ENCODE measurements at places on chromosomes 13 and 19. TPM values are rescaled to one million over a fixed set of nuclear protein-coding genes. Genes with fewer than 3 reads are reported as not detected.
A peak's percentile ranks its signal among the peaks of the same experiment; 100 is the strongest.

ZNF599 gene
- total RNA-seq = 3.9 TPM

ZNF578 gene
- not detected for total RNA-seq

WIZ gene
- total RNA-seq = 52.4 TPM

C19orf73 gene
- total RNA-seq = 1.6 TPM

KLF12 gene
- total RNA-seq = 29.0 TPM

PCDH9 gene
- 10.1 TPM for total RNA-seq

FREM2 gene
- 0.07 TPM for total RNA-seq

TMEM59L gene
- total RNA-seq = 4.4 TPM

KANK3 gene
- 1.2 TPM for total RNA-seq

RUVBL2 gene
- total RNA-seq = 72.5 TPM

ZNF415 gene
- 6.2 TPM for total RNA-seq

DNA sequence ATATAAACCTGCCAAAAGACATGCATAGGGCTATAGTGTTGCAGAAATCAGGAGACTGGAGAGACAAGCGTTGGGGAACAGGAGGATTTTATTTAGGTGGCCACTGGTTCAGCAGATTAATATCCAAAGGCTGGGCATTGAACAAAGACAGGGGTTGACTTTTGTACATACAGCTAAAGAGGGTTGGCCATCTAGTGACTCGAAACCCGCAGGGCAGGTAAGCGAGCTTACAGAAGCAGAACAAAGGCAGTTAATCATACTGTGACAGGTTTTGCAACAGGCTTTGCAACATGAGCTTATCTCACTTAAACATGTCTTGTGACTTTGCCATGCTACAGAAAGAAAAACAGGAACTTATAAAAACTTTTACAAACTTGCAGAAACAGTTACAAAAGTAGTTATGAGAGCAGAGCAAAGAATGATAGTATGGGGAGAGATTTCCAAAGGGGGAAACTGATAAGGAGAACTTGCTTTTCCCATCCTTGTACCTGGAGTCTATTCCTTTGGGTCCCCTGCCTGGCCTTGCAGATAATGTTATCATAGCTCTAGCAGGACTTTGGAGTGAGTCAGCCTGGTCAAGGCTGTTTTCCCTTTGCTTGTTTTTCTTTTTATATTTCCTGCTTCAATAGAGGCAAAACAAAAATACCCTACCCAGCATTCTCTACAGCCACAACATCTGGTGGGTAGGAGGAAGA is 234.2 kb downstream of the PCDH17 start:
- DNase-seq = no peak
- no peaks in the 10 kb centered on the region for H3K36me3 ChIP-seq
- H3K27ac ChIP-seq = no peak overlapping the region
- H3K27me3 ChIP-seq = no peaks in the 10 kb centered on the region

DNA sequence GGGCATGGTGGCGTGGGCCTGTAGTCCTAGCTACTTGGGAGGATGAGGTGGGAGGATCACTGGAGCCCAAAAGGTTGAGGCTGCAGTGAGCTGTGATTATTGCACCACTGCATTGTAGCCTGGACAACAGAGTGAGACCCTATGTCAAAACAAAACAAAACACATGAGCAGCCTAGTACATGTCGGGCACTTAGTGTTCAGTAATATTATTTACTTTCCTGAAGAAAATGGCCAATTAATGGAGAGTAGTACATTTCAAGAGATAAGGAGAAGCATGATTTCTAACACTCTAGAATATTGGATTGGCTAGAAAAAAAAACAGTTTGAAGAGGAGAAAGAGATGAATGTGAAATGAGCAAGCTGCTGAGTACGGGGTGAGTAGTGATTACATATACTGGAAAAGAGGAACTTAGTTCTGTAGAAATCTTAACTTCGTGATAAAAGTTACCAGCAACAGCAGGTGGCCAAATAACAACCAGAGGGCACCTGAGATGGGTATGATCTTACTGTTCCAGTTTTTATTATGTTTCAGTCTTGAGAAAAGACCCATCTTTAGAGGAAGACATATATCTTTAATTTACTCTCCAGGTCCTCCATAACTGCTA is 36.2 kb downstream of the SPATA13 start:
- no peaks in the 10 kb centered on the region for H3K4me1 ChIP-seq
- no peaks in the 10 kb centered on the region for H3K36me3 ChIP-seq
- H3K4me3 ChIP-seq = no peak overlapping the region
- no peak overlapping the region for H3K27ac ChIP-seq
- no peaks in the 10 kb centered on the region for H3K27me3 ChIP-seq

GRCh38 chr19:547117-547516 is 3.3 kb downstream of the GZMM start:
- H3K27ac ChIP-seq = no peak overlapping the region
- no peaks in the 10 kb centered on the region for H3K27me3 ChIP-seq
- DNase-seq = no peak

DNA sequence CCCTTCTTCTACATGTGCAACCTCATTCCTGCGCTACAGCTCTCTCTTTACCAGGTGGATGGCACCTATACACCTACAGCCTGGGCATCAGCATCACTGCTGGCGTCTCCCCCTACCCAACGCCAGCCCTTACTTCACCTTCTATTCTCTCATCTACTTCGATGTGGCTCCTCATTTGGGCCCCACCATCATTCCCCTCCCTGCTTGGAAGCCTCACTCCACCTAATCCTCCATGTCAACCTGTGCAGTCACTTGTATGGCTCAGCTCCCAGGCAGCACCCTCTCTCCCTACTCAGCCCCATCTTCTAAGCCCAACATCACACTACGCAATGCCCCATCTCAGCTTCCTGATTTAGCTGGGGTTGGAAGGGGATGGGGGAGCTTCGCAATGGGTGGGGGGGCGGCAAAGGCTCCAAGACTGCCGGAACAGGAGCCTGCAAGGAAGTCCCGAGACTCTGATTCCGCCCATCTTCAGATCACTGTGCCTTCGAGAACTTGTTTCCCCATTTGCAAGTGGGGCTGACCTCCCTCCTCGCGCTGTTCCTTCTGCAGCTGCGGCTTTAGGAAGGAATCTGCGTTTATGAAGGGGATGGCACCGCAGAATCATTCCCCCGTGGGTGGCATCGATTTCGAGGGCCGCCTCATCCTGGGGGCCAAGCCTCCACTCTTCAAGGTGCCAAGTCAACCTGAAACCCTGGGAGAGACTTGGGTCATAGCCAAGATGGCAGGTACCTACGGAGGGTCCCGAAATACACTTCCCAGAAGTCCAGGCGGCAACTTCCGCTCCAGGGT is 913 bp downstream of the MZF1 start:
- H3K27ac ChIP-seq = peak overlapping the region; percentile 99
- H3K4me1 ChIP-seq = peaks cover 32% of the 10 kb centered on the region
- peak; percentile 41 for DNase-seq
- H3K27me3 ChIP-seq = no peaks in the 10 kb centered on the region
- H3K36me3 ChIP-seq = no peaks in the 10 kb centered on the region

DNA sequence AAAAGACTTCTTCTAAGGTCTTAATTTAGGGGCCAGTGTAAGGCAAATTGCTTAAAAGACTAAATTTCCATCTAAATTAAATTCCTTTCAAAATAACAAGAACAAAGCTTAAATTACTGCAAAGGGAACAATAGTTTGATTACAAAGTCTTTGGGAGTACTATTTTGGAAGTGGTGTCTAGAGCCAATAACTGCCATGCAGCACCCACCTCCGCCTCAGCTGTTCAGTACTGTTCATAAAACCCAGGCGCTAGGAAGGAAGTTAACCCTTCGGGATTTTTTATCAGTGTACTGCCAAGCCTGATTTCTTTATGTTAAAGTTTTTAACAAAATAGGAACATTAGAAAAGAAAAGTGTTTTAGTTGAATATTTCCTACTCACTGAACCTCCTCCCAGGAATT is 210.1 kb downstream of the LIG4 start:
- no peak for DNase-seq
- H3K4me3 ChIP-seq = no peak overlapping the region
- H3K27me3 ChIP-seq = no peaks in the 10 kb centered on the region
- no peaks in the 10 kb centered on the region for H3K4me1 ChIP-seq
- no peaks in the 10 kb centered on the region for H3K36me3 ChIP-seq

- DNase-seq = peak; percentile 95
- H3K4me3 ChIP-seq = peak overlapping the region; percentile 40
- H3K27me3 ChIP-seq = no peaks in the 10 kb centered on the region
Measured at GRCh38 chr19:47239610-47240296, 8.8 kb upstream of the BBC3 start.

- no peaks in the 10 kb centered on the region for H3K27me3 ChIP-seq
- H3K4me3 ChIP-seq = no peak overlapping the region
- peak; percentile 63 for DNase-seq
- H3K4me1 ChIP-seq = no peaks in the 10 kb centered on the region
- no peak overlapping the region for H3K27ac ChIP-seq
- H3K36me3 ChIP-seq = no peaks in the 10 kb centered on the region
Measured at GRCh38 chr19:32858155-32858554, 11.4 kb downstream of the SLC7A9 start.

DNA sequence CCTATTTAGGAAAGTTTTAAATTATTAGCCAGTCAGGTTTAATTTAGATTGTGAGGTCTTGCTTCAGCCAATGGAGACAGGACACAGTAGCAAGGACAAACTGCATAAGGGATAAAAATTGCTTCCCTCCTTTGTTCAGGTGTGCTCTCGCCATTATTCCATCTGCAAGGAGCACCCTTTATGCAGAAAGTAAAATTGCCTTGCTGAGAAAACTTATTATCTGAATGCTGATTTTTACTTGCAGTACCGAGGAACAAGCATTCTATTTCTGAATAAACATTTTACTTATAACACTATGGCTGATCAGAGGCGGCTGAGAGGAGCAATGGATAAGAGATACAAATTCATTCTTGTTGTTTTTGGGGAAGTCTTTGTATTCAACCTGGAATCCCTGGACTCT is 8.0 kb downstream of the CYP4F22 start:
- no peaks in the 10 kb centered on the region for H3K4me1 ChIP-seq
- no peak overlapping the region for H3K4me3 ChIP-seq
- no peak overlapping the region for H3K27ac ChIP-seq
- H3K27me3 ChIP-seq = peaks cover 8% of the 10 kb centered on the region

- no peaks in the 10 kb centered on the region for H3K27me3 ChIP-seq
- H3K27ac ChIP-seq = no peak overlapping the region
- no peak overlapping the region for H3K4me3 ChIP-seq
- H3K36me3 ChIP-seq = no peaks in the 10 kb centered on the region
- peaks cover 17% of the 10 kb centered on the region for H3K4me1 ChIP-seq
- DNase-seq = no peak
Measured at GRCh38 chr13:22103046-22104027, 432.5 kb downstream of the FGF9 start.

GRCh38 chr19:7063339-7063738 is 4.9 kb upstream of the MBD3L3 start:
- no peak for DNase-seq
- no peak overlapping the region for H3K27ac ChIP-seq
- H3K4me3 ChIP-seq = no peak overlapping the region
- peaks cover 9% of the 10 kb centered on the region for H3K4me1 ChIP-seq

DNA sequence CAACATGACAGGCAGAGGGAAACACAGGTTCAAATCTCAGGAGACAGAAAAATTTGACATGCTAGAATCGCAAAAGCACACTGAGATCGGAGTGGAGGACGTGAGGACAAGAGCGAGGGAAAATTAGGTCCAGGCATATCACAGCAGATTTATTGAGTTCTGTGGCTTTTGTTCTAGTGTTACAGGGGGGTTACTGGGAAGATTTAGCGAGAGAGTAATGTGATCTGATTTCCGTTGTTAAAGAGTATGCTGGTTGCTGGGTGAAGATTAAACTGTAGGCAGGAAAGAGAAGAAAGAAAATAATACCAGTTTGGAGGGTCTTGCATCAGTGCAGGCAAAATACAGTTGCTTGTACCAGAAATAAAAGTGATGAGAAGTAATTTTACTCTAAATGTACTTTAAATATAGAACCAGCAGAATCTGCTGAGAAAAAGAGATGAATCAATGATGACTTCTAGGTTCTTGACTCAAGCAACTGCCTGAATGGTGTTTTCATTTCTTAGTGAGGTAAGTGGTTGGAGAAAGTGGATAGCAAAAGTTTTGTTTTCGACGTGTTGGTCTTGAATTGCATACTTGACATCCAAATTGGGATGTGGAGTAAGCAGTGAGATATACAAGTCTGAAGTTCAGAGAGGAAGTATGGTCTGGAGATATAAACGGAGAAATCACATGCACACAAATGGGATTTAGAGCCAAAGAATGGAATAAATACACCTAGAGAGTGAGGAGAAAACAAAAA is 35.7 kb downstream of the UFM1 start:
- H3K27me3 ChIP-seq = peaks cover 3% of the 10 kb centered on the region
- no peak for DNase-seq
- no peak overlapping the region for H3K4me3 ChIP-seq
- H3K27ac ChIP-seq = no peak overlapping the region
- H3K4me1 ChIP-seq = no peaks in the 10 kb centered on the region
- H3K36me3 ChIP-seq = no peaks in the 10 kb centered on the region

GRCh38 chr19:31601855-31602254 is 252.6 kb upstream of the TSHZ3 start:
- no peak overlapping the region for H3K27ac ChIP-seq
- no peaks in the 10 kb centered on the region for H3K36me3 ChIP-seq
- H3K4me3 ChIP-seq = no peak overlapping the region
- DNase-seq = no peak
- H3K4me1 ChIP-seq = no peaks in the 10 kb centered on the region
